ENCODE measurements at places on chromosomes 16 and 17.

DNA sequence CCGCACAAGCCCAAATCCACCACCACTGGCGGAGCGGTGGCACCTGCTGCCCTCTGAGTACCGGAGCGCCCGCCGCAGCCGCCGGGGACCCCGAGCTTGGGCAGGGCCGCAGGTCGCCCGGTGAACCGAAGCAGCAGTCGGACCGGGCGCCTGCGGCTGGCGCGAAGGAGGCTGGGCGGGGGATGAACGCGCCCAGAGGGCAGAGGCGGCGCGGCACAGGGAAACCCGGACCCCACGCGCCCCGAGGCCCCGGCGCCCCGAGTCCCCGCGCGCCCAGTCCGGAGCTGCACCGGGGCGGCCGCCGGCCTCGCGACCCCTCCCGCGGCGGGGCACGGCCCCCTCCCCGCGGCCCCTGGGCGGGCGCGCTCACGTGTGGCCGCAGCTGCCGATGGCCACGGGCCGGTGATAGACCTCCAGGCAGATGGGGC is 393 bp downstream of the RNF166 start:
- no peak for DNase-seq

GRCh38 chr17:8284126-8284525 is 4.3 kb upstream of the RANGRF start:
- no peak for DNase-seq

- no peak for DNase-seq
These were observed 10.4 kb downstream of the CDIPT start for GRCh38 chr16:29852654-29853053.

GRCh38 chr17:78163881-78164747 is 4.3 kb upstream of the SYNGR2 start:
- DNase-seq: no peak

DNA sequence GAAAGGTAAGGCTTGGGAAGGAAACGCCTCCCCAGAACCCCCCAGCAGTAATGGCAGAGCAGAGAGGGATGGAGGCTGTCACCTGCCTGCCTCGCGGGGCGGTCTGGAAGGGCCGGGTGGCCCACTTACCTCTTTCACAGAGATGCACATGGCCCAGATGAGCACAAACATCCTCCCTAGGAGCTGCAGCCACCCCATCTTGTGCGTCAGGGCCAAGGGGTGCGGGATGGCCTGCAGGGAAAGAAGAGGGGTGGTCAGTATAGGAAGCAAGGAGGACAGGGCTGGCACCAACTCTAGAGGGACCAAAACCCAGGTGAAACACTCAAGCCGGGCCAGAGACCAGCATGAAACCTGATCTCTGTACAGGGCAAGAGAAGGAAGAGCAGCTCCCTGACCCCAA is 29.7 kb downstream of the TRPV3 start:
- no peak for DNase-seq

- no peak for DNase-seq
These were observed 18.1 kb downstream of the PIPOX start for GRCh38 chr17:29061036-29061435.

GRCh38 chr17:45784741-45785479 is 790 bp downstream of the CRHR1 start:
- peak; percentile 64 for DNase-seq

GRCh38 chr17:78990349-78991016 is 10.8 kb upstream of the LGALS3BP start:
- no peak for DNase-seq

DNA sequence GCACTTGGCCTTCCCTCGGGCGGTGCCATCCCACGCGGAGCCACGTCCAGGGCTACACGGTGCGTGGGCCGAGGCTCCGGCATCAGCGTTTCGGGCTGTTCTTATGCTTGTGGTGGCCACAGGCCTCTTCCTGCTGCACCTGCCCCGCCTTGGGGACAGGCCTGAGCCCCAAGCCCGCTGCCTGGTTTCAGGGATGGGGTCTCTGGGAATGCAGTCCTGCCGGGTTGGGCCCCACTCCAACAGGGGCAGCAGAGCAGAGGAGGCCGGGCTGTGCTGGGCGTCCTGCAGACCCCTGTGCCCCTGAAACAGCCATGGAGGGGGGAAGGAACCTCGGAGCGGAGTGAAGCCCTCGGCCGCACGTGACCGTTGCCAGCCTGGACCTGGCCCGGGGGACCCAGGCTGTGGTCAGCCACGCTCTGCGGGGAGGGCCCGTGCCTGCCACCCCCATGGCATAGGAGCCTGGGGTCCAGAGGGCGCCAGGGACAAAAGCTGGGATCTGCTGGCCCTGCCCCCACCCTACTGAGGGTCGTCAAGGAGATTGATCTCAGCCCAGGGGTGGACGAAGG is 453 bp upstream of the WFIKKN1 start:
- DNase-seq: no peak

DNA sequence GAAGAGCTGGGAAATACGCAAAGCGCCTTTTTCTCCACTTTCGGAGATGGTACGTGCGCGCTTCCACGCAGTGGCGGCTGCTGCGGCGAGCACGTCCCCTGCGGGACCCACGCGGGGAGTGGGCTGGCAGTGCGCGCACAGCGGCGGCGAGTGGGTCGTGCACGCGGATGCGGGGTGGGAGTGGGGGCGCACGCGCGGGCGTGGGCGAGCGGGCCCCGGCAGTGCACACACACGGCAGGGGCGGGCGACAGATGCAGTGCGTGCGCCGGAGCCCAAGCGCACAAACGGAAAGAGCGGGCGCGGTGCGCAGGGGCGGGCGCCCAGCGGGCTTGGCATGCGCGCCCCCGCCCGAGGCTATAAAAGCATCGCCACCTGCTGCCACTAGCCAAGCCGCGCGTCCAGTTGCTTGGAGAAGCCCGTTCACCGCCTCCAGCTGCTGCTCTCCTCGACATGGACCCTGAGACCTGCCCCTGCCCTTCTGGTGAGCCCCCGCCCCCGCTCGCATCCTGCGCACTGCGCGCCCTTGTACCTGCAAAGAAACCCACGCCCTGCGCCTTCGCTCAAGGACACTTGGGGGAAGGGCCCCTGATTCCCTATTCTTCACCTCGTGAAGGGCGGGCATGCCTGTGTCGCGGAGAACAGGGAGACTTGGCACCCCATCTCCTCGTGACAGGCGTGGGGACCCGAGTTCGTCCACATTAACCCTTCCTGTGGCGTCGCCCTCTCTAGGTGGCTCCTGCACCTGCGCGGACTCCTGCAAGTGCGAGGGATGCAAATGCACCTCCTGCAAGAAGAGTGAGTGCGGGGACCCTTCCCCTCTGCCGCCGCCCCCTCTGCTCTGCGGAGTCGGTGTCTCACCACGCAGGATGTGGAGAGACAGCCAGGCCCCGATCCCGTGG is at the start of gene MT3:
MT3 (plus strand) TSS at position 388 of the 899 bp plus-strand sequence; CDS start at position 451, 63 bp downstream.
- no peak for DNase-seq

DNA sequence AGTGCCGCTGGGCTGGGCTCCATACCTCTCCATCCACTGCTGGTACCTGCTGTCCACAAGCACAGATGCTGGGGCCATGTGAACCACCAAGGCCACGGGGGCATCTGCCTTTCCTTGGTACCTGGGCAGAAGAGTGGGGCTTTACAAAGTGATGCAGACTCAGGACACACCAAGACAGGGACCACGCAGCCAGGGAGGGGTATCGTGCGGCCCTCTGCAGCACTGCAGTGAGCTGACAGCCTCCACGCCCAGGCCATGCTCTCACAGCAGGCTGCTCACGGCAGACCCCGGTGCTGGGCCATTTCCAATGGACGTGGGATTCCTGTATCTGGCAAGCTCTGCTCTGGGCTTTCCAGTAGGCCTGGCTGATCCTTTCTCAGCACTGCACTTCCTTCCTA is 14.4 kb downstream of the ELAC2 start:
- no peak for DNase-seq

- no peak for DNase-seq
These were observed 4.6 kb upstream of the OTOA start for GRCh38 chr16:21659124-21659523.
